NT2/D1 (cell line): ENCODE measurements at places on chromosomes 13 and 19.

GRCh38 chr13:28355822-28356371, 139.0 kb downstream of the FLT1 start:
- DNase-seq = no peak

GRCh38 chr13:63636316-63636993, 2220.8 kb upstream of the PCDH20 start:
- no peak for DNase-seq

DNA sequence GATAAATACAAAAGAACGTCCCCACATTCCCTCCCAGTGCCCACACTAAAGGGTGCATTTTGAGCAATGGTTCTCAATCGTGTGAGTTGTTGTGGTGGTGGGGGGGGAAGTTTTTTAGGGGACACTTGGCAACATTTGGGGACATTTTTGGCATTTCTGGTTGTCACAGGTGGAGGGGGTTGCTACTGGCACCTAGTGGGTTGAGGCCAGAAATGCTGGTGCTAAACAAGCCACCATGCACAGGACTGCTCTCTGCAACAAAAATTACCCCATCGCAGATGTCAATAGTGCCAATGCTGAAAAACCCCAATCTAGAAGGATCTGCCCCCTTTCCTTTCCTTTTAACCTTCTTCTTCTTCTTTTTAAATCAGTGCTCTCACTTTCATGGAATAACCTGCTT, 453.3 kb downstream of the TSHZ3 start:
- DNase-seq = no peak

DNA sequence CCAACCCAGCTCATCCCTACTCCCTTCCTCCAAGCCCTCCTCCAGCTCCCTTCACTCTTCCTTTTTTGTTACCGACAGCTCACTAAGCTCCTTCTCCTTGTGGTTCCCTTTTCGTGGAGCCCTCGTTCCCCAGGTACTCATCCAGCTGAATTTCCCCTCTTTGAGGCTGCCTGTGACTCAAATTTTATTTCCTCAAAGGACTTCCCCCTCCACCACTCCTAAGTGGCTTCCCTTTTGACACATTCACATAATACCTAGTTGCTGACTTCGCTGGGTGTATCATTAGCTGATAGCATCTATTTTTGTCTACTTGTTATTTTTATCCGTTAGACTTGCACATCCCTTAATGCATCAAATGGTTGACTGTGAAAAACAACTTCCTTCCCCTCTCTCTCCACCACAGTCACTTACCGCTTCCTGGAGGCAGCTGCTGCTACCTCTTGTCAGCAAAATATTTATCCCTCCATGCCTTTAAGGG, 14.5 kb downstream of the FFAR2 start:
- no peak for DNase-seq

- DNase-seq = no peak
Measured at GRCh38 chr13:28327373-28328270, 167.3 kb downstream of the FLT1 start.

DNA sequence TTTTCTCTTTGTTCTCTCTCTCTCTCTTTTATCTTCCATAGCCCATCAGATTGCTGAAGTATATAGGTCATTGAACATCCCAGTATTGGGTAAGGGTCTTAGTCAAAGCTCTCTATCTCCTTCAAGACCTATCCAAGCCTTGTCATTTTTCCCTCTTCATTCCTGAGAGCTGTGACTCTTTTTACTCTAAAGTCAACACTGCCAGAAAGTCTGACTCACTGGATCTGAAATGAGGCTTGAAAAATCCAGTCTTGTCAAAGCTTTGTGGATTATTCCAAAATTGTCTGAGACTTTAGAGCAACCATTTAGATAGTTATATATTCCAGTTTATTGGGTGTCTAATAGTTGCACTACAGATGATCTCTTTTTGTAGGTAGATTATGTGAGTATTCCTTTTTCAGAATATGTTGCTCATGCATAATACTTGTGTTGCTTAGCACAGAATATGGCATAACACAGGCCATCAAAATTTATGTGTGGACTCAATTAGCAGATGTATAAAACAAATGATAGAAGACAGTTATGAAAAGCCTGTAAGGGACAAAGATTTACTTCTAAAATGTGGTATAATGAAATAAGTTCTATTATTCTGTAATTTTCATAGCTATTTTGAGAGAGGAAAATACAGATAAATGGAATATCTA, 389.3 kb upstream of the PCDH9 start:
- DNase-seq = no peak

GRCh38 chr13:30551189-30551588, 66.5 kb upstream of the USPL1 start:
- no peak for DNase-seq

DNA sequence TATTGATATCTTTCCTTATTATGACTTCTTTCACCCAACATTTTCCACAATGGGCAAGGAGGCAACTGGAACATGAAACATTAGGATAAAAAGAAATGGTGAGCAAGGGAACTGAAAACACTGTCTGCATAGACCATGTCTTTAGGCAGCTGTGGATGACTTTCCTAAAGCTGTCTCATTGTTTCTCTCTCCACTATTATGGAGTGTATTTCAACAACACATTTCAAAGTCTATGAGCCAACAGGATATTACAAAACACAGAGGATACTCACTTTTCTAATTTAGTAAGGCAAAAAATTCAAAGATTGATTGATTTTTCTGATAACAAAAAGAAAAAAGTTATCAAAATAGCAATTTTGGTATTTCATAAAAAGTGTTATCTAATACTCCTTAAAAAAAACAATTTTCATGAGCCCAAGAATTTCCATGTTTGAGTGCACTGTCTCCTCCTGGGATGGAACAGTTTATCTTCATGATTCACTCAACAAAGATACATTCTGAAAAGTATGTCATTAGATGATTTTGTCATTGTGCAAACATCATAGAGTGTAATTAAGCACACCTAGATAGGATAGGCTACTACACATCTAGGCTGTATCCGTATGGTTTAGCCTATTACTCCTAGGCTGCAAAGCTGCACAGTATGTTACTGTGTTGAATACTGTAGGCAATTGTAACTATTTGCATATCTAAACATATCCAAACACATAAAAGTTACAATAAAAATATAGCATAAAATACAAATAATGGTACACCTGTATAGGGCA, 1568.4 kb downstream of the SLITRK5 start:
- DNase-seq = no peak

DNA sequence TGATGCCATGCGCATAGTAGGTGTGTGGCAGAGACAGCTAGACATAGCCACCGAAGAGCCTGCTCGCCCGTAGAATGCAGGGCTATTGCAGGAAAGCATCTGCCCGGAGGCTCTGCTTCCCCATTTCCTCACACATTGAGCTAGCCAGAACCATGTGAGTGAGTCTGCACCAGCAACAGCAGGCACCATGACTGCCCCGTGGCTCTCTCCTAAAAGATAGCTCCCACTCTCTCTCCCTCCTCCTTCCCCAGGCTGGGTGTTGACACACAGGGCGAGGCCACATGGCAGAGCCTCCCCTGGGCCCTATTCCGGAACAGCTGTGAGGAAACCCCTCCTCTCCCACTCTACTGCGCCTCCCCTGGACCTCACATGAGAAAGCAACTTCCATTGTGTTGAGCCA, 52.3 kb upstream of the ATP12A start:
- DNase-seq = no peak

DNA sequence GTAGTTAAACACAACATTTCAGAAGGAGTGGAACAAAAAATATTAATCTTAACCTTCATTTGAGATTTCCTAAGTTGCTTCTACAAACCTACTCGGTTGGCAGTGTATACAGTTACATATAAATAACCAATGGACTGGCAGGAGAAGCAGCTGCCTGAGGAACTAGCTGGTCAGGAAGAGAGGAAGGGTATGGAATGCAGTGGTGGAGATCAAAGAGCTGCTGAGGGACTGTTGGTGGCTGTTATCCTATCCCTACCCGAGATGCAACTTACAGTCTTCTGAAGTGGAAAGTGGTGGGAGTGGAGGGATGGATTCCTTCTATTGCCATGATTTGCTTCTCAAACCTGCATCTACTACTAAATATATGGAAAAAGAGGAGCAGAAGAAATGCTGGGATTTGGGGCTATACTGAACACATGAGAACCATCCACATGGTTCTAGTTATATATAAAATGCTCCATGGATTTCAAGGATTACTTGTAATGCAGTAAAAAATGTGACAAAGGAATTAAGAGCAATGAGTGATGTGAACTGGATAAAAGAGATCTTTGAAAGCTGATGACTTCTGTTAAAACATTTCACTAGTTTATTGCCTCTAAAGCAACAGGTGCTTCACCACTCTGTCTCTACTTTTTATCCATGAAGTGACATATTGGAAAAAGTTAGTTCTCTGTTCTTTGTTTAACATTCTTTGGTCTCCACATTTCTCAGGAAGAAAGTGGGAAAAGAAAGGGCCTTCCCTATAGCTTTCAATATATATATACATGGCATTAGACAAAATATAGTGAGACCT, 29.9 kb downstream of the MICU2 start:
- DNase-seq = no peak

GRCh38 chr13:48510698-48511097, 22.2 kb downstream of the RCBTB2 start:
- no peak for DNase-seq

GRCh38 chr13:44318161-44318560, 55.5 kb upstream of the SERP2 start:
- DNase-seq = no peak

- DNase-seq = no peak
Measured at GRCh38 chr19:52734331-52734892, 432 bp downstream of the ZNF611 start.

- no peak for DNase-seq
Measured at GRCh38 chr19:38759590-38760003, 13.7 kb downstream of the LGALS7 start.

GRCh38 chr19:1857648-1858326, 5.6 kb downstream of the KLF16 start:
- DNase-seq = no peak

DNA sequence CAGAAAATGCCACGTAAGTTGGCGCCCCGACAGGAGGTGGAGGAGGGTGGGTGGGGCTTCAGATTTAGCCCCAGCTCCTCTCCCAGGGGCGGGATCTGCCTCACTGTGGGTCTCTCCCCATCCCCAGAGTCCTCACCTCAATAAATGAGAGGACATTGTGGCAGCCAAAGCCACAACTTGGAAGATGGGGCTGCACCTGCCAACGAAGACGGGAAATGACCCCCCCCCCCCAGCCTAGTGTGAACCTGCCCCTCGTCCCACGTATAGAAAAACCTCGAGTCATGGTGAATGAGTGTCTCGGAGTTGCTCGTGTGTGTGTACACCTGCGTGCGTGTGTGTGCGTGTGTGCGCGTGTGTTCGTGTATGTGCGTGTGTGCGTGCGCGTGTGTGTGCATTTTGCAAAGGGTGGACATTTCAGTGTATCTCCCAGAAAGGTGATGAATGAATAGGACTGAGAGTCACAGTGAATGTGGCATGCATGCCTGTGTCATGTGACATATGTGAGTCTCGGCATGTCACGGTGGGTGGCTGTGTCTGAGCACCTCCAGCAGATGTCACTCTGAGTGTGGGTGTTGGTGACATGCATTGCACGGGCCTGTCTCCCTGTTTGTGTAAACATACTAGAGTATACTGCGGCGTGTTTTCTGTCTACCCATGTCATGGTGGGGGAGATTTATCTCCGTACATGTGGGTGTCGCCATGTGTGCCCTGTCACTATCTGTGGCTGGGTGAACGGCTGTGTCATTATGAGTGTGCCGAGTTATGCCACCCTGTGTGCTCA, 1.5 kb upstream of the TRAPPC5 start:
- DNase-seq = no peak

DNA sequence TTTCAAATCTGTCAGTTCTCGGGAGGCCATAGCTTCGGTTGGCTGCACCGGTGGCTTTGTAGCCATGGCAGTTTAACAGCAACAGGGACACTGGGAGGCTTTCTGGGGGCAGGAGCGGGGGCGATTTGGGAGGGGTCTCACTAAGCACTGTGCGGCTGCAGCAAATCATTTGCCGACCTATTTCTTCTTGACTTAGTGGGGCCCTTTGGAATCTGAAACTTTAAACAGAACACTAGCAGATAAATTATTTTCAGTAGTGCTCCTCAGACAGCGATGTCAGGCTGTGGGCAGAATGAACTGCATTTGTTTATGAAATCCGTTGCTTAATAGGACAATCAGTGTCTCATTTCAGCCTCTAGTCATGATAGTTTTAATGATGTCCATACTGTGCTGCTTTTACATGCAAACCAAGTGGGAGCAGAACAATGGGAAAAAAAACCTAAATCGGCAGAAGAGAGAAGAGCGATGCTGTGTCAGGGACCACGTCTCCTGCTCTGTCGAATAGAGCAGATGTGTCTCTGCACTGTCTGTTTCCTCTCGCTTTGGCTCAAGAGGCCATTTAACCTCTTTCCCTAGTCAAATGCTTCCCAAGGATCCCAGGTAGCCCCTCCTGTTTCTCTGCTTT, 211.9 kb downstream of the OLFM4 start:
- no peak for DNase-seq

DNA sequence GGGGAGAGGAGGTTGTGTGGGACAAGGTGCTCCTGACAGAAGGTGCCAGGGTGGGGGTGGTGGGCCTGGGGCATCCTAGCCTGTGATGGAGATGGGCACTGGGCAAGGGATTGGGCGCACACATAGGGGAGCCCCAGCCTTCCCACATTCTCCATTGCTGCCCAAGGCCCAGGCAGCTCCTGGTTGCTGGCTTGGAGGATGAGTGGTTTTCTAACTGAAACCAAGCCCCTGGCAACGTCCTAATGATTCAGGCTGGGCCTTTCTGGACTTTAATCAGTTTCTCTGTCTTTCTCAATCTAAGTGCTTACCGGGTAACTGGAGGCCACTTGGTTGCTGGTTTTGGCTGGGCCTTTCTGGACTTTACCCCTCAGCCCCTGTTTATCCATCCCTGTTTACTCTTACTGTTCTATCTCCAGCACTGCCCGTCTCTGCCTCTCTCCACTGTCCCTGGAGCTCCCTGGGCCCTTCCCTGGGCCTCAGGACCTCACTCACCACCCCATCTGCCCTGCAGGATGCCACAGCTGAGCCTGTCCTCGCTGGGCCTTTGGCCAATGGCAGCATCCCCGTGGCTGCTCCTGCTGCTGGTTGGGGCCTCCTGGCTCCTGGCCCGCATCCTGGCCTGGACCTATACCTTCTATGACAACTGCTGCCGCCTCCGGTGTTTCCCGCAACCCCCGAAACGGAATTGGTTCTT, 354 bp downstream of the CYP4F3 start:
- no peak for DNase-seq

- DNase-seq = no peak
Measured at GRCh38 chr19:47151627-47152026, 21.0 kb downstream of the SAE1 start.

GRCh38 chr13:87878706-87879105, 207.5 kb downstream of the SLITRK5 start:
- DNase-seq = no peak

- DNase-seq = no peak
Measured at GRCh38 chr19:29629836-29630534, 23.9 kb downstream of the POP4 start.

DNA sequence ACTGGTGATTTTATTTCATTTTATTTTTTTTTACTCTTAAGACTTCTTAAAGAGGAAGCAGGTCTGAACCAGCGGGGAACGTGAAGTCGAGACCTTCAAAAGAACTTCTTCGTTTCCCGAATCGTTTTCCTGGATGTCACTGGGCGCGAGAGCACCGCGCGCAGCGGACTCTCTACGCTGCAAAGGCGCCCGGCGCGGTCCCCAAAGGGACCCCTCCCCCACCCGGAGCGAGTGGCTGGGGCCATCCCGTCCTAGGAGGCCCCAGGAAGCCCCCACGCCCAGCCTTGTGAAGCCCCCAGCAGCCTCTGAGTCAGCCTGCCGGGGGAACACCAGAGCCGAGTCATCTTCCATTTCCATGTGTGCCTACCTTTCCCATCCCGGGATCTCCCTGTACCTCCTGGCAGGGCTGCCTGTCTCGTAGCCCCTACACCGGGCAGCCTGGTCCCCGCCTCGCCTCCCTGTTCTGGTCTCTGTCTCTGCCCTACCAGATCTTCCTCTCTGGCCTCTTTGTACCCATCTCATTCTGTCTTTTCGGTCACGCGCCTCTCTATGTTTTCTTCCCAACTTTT, 608 bp downstream of the CD70 start:
- no peak for DNase-seq
